ENCODE measurements at places on chromosomes 1 and 21.

- DNase-seq = no peak
Measured at GRCh38 chr1:19656134-19656779, 8.4 kb upstream of the HTR6 start.

- DNase-seq = no peak
Measured at GRCh38 chr1:11738783-11739182, 2.8 kb downstream of the AGTRAP start.

DNA sequence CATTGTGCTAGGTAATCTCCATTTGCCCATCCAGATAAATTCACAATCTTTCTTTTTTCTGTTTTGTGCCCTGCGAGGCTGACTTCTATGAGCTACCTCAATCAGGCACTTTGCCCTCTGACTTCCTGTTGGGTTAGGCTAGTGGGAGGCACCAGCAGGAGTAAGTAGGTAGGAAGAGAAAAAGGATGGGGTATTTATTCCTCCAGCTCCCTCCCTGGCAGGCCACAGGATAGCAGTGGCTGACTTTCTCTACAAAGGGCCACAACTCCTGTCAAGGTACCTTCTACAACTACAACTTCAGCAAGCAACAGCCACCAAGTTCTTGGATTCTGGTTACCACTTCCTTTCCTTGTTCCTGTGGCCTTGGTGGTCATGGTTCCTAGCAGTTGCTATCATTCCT is 18.8 kb upstream of the GORAB start:
- no peak for DNase-seq

DNA sequence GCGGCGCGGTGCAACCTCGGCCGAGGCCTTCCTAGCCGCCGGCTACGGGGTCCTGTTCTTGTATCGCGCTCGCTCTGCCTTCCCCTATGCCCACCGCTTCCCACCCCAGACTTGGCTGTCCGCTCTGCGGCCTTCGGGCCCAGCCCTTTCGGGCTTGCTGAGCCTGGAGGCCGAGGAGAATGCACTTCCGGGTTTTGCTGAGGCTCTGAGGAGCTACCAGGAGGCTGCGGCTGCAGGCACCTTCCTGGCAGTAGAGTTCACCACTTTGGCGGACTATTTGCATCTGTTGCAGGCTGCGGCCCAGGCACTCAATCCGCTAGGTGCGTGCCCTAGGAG is 379 bp downstream of the PPCS start:
- peak; percentile 69 for DNase-seq

GRCh38 chr1:160813215-160813614 is 17.2 kb downstream of the LY9 start:
- DNase-seq = no peak

- no peak for DNase-seq
Measured at GRCh38 chr1:161843156-161843555, 77.0 kb downstream of the ATF6 start.

GRCh38 chr1:57424231-57425027 is 569 bp upstream of the DAB1 start:
- no peak for DNase-seq

- DNase-seq = peak; percentile 6
Measured at GRCh38 chr1:83520797-83521196, 478.1 kb downstream of the TTLL7 start.

GRCh38 chr1:22773981-22774832 is 63.6 kb downstream of the EPHB2 start:
- no peak for DNase-seq

- DNase-seq = no peak
Measured at GRCh38 chr1:33188572-33189275, 6.9 kb upstream of the TRIM62 start.

- DNase-seq = no peak
Measured at GRCh38 chr1:23449958-23450357, 25.4 kb upstream of the TCEA3 start.

DNA sequence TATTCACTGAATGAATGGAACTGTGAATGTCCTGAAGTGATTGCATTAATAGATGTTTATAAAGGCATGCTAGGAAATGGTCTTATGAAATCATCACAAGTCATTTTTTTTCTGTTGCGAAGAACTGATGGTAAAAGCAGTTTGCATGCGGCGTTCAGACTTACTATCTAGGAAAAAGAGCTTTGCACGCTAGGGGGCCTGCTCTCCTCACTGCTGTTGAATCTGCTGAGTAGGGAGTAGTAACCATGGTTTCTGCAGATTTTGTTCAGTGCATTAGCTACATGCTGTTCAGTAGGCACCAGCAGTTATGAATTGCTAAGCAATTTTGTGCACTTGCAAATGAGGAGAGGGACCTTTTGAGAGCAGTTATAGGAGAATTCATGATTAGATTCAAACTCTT is 57.9 kb downstream of the CENPF start:
- DNase-seq = no peak

DNA sequence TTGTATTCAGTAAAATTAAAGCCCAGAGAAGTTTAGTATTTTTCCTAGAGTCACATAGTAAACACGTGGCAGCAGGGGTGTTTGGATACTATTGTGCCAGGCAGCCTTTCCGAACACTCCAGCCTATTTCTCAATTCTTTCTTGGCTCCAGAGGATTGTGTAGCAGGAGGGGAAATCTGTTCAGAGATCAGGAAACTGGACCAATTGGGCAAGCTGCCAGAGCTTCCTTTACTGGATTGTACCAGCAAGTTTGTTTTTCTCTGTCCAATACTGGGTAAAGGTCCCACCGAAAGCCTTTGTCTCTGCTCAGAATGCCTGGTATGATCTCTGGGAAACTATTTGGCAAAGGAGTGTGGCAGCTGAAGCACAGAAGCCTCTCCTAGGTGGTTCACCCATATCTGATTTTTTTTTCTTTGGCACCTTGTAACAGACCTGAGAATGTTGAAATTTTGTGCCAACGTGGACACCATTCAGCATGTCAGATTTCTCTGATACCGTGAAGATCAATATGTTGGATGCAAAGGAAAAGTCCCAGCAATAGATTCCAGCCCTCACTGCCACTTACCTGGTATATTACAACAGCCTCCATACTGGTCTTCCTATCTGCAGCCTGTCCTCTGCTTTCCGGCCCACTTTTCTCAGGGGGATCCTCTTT is 126.2 kb downstream of the FGGY start:
- DNase-seq = no peak

GRCh38 chr1:172719694-172720138 is 60.8 kb downstream of the FASLG start:
- peak; percentile 70 for DNase-seq

- peak; percentile 70 for DNase-seq
Measured at GRCh38 chr1:155320661-155321617, at the start of gene RUSC1. Gene RUSC1 (plus strand): TSS chr1:155320894. CDS start chr1:155321774, 880 bp downstream.

DNA sequence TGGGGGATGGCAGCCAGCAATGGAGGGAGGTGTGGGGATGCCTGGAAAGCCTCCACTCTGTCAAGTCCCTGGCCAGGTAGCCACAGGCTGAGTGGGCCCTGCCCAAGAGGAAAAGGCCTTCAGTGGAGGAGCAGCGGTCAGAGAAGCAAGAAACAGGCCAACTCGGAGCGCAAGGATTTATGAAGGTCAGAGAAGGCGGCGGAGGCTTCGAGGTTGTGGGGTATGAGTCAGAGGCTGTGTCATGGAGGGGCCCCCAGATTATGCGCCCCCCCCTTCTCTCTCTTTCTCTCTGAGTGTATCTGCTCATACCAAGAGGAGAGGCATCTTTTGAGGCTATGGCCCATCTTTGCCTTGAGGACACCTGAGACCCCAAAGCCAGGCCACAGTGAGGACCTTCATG is 99.5 kb downstream of the CASZ1 start:
- DNase-seq = no peak

- DNase-seq = no peak
Measured at GRCh38 chr21:36744560-36745231, 45.8 kb downstream of the SIM2 start.

DNA sequence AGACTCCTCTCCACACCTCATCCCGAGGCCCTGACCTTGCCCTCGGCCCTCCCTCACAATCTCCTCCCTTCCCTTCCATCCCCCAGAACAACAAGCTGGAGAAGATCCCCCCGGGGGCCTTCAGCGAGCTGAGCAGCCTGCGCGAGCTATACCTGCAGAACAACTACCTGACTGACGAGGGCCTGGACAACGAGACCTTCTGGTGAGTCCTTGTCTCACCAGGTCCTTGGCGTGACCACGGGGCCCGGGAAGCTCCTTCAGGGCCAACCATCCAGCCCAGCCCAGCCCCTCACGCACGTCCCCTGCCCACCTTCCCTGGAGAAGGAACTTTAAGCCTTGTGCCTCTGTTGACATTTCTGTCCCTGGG is 15.6 kb downstream of the PODN start:
- DNase-seq = no peak

GRCh38 chr1:61071205-61072130 is 10.9 kb upstream of the NFIA start:
- no peak for DNase-seq

DNA sequence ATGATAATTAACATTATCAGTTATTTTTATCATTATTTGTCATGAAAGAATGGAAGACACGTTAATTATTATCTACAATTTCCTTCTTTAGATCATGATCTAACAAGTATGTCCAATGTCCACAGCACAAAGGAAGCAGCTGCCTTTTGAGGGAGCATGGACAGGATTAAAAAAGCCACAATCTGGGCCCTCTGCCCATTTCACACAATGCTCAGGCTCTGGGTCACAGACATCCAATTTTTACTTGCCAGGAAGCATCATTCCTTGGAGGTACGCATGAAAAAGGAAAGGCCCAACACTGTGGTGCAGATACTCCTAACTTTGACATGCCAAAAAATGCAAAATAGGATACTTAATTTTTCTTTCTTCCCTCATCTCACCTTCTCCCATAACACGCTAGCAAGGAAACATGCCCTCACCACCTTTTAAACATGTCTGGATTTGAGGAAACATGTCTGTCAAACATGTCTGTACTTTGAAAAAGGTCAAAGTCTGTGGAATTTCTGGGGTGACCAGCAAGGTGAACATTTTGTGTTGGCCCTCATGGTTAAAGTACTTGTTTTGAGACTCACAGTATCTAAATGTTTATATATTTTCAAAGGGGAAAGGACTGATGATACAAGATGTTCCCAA is 40.0 kb downstream of the GADD45A start:
- no peak for DNase-seq

- DNase-seq = peak; percentile 38
Measured at GRCh38 chr1:39268112-39268581, 63.7 kb downstream of the MACF1 start.

DNA sequence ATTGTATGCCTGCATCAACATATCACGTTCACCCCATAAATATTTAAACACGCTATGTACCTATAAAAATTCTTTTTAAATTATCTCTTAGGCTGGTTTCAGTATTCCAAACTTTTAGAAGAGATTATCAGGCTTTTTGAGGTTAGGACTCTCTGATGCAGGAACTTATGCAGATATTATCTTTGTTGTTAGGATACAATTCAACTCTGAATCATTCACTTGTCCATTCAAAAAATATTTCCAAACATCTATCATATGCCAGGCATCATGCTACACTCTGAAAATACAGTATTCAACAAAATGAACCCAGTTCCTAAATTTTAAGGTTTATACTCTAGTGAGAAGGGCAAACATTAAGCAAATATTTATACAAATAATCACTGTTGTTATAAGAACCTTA is 40.5 kb downstream of the ASH1L start:
- DNase-seq = no peak

DNA sequence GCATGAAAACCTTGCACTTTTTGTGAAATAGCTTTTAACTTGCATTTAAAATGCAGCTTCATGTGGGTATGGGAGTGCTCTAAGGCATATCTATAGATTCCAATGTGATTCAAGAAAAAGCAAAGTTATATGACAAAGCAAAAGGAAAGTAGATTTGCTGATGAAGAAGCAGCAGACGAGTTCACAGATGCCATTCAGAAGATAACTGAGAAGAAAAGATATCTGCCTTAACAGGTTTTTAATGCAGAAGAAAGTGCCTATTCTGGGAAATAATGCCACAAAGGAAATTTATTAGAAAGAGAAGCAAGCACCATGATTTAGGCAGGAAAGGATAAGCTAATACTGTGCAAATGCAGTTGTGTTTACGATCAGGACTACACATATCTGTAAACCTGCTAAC is 68.1 kb downstream of the PHTF1 start:
- DNase-seq = no peak

DNA sequence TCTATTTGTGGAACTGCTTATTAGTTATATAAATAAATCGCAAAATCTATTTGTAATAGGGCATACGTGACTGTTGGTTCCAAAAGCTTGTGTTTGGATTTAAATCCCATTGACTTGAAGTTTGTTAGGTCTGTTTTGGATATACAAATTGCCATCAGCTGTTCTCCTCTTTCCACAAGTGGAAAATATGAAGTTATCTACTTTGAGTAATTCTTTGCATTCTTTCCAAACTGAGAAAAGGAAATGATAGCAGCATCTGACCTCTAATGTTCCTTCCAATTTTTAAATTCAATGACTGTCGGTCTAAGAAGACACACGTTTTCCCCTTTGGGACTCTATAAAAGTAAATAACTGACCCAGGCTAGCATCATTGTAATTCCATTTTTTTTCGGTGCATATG is 165.7 kb upstream of the SGIP1 start:
- no peak for DNase-seq

- no peak for DNase-seq
Measured at GRCh38 chr1:209215826-209216225, 367.7 kb upstream of the CAMK1G start.

DNA sequence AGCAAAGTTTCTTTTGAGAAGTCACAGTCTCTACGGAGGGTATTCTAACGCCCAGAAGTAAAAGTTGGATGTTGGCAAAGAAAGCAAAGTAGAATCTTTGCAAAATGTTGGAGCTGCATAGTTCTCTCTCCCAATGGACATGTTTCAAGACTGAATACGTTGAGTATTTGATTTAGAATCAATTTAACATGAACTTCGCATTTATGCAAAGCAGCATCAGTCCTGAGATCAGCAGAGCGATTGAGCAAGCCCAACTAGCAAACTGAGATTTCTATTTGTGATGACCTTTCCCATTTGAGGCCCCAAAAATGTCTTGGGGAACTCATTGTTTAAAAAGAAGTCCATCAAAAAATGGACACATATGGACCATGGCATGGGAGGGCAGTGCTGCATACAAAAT is 8.0 kb downstream of the RUNX1 start:
- no peak for DNase-seq

DNA sequence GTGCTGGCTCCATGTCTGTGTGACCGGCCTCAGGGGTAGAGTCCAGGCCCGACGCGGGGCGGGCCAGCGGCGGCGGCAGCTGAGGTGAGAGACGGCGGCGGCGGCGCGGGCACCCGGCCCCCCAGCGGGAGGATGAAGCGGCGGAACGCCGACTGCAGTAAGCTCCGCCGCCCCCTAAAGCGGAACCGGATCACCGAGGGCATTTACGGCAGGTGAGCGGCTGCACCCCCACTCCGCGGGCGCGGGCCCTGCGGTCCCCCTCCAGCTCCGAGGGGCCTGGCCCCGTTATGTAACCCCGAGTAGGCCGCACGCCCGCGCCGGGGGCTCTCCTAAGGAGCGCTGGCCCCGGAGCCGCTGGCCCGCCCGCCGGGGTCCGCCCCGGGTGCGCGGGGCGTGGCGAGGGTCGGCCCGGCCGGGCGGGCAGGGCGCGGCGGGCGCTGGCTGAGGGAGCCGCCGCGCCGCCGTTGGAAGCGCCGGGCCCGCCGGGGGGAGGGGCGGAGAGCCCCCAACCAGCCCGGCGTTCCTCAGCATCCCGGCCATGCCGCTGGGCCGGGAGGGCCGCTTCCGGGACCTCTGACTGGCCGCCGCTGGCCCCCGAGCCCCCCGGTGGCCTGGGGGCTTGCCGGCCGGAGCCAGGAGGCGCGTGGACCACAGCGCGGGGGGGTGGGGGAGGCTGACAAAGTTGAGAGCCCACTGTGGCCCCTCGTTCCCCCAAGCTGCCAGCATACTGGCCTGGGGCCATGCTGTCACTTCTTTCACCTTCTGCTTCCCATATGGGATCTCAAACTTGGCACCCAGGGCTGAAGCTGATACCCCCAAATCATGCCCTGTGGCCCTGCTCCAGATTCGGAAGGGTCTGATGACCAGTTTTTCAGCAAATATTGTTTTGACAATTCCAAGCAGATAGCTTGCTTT is 527 bp downstream of the MACO1 start:
- DNase-seq = no peak
